ENCODE measurements at places on chromosomes 5 and 9. TPM values are rescaled to one million over a fixed set of nuclear protein-coding genes. Genes with fewer than 3 reads are reported as not detected.

PCDHB13 gene
- total RNA-seq: 5.0 TPM

S100Z gene
- not detected for total RNA-seq

- DNase-seq: no peak
Measured at GRCh38 chr5:35374584-35374983, 144.3 kb upstream of the PRLR start.

DNA sequence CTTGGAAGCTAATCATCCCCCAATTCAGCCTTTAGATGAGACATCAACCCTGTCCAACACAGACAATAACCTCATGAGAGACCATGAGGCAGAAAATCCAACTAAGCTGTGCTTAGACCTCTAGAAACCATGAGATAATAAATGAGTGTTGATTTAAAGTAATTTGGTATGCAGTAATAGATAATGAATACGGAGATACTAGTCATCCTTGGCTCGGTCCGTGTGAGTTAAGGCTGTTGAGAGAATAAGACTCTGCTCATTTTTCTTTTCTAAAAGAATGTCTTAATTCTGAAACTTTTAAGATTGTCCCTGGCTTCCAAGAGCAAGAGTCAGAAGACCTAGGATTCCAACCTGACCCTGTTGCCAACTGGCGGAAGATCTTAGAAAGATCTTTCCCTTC is 6.1 kb downstream of the TNC start:
- no peak for DNase-seq

- DNase-seq: peak; percentile 63
Measured at GRCh38 chr5:43193181-43193893, 1.3 kb downstream of the NIM1K start.

DNA sequence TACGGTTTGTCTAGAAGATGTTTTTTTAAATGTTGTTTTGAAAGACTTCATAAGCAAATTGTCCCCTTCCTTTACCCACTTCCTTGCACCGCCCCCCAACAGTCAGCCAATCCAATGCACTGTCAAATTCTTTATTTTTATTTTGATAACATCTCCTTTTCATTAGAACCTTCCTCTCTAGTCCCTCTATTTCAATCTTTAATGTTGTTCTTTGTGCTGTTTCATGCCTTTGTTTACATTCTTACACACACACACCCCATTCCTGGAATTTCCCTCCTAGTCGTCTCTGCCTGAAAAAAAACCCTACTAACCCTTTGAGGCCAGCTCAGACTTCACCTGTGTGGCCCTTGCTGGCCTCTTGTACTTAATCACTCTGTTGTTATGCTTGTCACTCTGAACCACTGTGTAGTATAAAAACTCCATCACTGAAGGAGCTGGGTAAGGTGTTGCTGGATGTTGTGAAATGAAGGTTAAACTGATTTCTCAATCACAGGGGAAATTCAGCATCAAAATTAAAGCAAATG is 133.4 kb downstream of the UGCG start:
- no peak for DNase-seq

GRCh38 chr9:74120061-74120460 is 377.1 kb upstream of the RORB start:
- DNase-seq: no peak

DNA sequence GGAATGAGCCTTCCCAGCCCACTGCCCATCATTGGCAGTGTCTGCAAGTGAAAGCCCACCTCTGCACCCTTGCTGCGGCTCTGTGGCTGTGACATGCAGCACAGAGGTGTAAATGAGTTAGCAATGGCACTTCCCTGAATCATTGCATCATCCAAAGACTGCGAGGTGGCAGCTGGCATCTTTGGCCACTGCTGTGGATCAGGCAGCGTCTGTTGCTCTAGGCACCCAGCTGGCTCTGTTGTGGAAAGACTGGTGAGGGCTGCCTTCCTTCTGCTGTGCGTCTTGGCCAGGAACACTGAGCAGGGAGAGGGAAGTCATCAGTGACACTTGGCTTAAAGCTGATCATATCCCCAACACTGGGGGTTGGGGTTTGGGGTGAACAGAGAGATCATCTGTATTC is 64.5 kb downstream of the MFAP3 start:
- no peak for DNase-seq

DNA sequence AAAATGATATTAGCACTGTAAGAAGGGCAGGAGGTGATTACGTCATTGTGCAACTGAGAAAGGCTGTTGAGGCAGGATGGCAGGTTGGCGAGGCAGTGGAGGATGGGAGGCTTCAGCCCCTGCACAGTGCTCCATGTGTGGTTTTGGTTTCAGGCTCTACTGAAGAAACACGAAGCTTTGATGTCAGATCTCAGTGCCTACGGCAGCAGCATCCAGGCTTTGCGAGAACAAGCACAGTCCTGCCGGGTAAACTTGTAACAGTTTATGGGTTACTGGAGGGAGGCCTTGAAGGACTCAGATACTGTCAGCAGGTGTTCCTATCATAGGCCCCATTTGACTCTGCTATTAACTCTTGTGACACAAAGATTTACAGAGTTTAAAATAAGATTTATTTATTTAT is 35.1 kb downstream of the SPTAN1 start:
- DNase-seq: no peak

DNA sequence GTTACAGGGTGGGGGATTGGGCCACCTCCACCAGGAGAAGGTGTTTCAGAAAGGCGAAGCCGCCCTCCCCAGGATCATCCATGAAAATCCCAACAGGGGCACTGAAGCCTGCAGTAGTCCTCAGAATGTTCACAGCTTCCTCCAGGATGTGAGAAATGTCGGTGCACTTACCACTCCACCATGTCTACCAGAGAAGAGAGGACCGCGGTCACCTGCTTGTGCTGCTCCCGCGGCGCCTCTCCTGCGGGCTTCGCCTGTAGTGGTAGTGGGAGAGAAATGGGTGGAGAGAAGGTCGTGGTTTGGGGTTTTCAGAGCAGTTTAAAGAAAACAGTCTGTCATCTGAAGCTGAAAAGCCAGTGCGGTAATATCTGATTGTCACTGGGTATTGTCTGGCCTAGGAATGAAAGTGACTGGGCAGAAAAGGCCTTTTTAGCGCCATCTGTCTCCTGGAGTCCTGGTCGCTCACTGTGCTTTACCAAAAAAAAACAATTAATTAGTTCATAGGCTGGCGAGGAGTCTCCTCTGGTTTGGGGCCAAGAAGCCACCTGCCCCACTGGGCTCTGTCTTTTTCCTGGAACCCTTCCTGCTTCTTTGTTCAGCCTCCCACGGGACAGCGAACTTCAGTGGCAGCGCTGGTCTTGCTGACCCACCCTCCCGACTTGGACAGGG is 23.0 kb upstream of the PPP1R26 start:
- no peak for DNase-seq

DNA sequence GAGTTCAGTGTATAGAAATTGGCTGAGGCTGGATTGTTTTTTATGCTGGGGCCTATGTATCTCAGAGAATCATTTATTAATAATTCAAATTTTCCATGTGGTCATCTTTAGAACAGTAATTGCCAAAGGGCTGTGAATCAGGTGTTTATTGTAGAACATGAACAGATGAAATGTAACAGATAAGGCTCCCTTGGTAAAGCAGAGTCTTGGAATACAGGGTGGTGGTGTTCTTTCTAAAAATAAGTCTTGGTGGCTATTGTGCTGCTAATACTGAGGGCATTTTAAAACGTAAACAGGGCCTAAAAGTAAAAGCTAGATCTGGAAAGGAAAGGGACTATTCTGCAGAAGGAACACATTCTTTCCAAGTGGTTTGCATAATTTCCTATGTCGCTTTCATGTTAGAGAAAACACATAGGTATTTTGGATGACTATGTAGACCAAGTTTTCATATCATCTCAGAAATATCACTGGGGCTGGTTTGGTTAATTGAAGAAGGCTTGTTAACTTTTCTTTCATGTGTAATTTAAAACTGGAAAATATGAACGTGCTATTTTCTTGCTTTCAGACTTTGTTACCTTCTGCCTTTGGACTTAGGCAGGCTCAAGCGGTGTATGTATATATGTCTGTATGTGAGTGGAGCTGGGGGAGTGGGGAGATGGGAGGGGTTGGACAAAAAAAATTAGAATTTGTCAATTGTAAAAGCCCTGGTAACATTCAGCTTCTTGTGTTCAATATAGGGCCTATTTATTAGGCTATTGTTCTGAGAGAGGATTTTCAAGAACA is 119.9 kb upstream of the ANKRD55 start:
- DNase-seq: no peak
